EH (cell line): ENCODE measurements at places on chromosomes 2 and 18.
A peak's percentile ranks its signal among the peaks of the same experiment; 100 is the strongest.

DNA sequence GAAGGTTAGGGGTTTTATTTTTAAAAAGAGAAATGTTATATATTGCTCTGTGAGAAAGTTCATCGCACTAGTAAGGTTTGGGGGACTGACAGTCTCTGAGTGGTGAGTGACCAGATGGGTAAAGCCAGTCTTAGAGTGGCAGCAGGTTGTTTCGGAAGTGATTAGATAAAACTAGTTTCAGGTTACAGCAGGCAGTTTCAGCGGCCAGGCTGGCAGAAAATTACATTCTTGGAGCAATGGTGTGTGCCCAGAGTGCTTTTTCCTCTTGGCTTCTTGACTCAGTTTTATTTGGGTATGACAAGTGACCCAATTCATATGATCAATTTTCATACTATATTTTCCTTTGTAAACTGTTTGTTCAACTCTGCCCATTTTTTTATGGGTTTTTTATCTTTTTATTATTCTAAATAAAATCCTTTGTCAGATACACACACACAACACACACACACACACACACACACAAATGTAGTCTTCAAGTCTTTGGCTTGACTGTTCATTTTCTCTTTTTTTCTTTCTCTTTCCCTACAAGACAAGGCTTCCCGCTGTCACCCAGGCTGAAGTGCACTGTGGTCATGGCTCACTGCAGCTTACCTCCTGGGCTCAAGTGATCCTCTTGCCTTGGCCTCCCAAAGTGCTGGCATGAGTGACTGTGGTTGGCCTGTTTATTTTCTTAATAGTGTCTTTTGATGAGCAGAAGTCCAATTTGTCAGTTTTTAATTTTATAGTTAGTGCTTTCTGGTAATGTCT is 30.9 kb downstream of the RALBP1 start:
- peak; percentile 36 for DNase-seq

- DNase-seq, result no peak
Measured at GRCh38 chr2:170997893-170998597, 69.0 kb downstream of the GORASP2 start.

- peak; percentile 54 for DNase-seq
Measured at GRCh38 chr2:108534584-108535356, 500 bp downstream of the LIMS1 start.

DNA sequence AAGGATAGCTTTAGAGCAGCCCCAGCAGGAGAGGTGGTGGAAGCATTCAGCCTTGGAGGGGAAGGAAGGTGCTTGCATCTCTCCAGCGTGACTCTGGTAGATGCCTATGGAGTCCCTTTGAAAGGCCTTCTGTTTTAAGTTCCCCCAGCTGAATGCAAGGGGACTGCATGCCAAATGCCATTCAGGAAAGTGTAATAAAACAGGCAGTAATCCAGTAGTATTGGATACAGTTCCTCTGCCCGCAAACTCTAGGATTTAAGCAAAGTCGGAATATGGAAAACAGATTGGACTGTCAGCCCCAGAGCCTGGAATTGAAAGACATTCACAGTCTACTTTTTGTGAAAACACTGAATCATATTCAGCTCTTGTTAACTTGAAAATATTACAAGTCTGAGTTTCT is 125.2 kb upstream of the GAREM1 start:
- DNase-seq, result no peak

- DNase-seq, result no peak
Measured at GRCh38 chr2:140916410-140916809, 1214.4 kb downstream of the LRP1B start.

- DNase-seq, result no peak
Measured at GRCh38 chr2:73217826-73218225, 3.8 kb downstream of the SMYD5 start.

GRCh38 chr18:2792395-2792794 is 54.4 kb upstream of the EMILIN2 start:
- DNase-seq, result no peak

DNA sequence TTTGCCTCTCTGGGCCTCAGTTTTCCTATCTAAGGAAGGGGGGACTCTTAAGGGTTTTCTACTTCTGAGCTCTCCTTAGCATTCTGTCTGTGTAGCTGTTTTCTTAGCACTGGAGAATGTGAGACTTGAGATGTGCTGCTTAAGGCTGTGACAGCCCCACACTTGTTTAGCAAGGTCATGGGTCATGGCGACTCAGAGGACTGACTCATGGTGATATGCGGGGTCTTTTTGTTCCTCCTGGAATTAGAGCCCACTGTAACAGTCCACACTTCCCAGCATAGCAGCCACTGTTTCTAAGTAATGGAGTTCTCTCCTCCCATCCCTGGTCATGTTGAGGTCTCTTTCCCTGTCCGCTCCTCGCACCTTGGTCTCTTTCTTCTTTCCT is 4.1 kb upstream of the LPIN1 start:
- DNase-seq, result peak; percentile 42

GRCh38 chr18:68267583-68267982 is 447.3 kb downstream of the TMX3 start:
- peak; percentile 87 for DNase-seq

GRCh38 chr2:119216994-119217393 is 6.6 kb upstream of the STEAP3 start:
- no peak for DNase-seq

GRCh38 chr18:39600894-39601293 is 2035.3 kb upstream of the CELF4 start:
- no peak for DNase-seq

DNA sequence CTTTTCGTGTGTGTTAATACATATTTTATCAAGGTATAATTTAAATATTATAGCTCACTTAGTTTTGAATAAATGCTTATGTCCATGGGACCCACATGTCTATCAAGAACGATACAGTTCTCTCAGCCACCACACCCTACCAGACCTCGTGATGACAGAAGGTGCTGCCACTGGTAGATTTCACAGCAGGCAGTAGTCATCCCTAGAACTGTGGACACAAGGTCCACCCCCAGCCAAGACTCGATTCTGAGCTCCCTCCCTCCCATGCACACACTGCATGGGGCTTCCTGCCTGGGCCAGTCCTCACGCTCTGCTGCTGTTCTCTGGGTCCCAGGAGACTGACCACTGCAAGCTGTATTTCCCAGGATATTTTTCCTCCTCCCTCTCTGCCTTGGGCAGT is 26.5 kb upstream of the CREB1 start:
- DNase-seq, result peak; percentile 59

DNA sequence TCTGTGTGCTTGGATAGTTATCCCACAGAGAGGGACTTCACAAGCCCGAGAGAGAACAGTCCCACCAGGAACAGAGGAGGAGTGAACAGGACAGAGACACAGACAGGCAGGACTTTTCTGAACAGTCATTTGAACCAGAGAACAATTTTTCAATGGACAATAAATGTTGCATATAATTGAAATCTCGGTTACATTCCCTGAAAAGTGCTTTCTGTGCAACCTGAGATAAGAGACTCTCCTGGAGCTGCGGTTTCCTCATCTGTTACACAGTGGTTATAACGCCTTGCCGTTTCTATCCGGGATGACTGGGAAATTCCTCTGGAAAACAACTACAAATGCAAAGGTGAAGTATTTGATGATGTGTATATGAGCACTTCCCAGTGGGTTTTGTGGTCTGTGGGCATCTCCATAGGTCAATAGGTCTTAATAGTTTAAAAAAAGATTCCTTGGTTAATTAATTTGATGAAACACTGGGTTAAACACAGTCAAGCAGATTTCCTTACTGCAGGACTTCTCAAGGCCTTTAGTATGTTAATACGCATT is 87.2 kb upstream of the HPCAL1 start:
- no peak for DNase-seq

- DNase-seq, result no peak
Measured at GRCh38 chr2:154963511-154963910, 265.0 kb downstream of the KCNJ3 start.

DNA sequence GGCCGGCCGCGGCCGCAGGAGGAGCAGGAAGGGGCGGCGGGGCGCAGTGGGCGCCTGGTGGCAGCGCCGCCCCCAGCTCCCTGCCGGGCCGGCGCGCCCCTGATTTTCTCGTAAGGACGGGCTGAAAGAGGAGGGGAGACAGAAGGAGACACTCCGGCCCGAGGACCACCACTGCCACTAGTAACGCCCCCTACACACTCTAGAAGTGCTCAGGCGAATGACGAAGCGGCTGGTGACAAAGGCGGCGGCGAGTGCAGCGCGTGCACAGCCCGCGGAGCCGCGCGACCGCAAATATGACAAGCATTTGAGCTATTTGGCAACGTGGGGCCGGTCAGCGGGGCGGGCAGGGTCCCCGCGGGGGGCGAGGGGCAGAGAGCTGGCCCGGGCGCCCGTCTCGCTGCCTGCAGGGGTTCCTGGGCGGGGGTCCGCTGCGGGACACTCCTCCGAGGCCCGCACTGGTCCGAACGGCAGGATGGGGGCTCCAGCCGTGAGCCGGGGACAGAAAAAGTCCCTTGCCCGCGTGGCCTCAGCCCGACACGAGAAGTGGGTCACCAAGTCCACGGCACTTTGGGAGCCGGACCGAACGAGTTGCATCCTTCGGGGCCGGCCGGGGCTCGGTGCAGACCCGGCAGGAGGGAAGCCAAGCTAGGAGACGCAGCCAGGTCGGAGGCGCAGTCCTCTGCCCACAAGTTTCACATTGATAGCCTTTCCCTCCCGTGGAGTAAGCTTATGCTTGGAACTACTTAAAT is 524 bp upstream of the SERTAD2 start:
- peak; percentile 93 for DNase-seq

- DNase-seq, result no peak
Measured at GRCh38 chr18:77833807-77834206, 584.2 kb downstream of the GALR1 start.

GRCh38 chr18:7754725-7755181 is 187.6 kb downstream of the PTPRM start:
- peak; percentile 14 for DNase-seq

GRCh38 chr2:69253611-69254301 is 133.3 kb downstream of the GFPT1 start:
- peak; percentile 97 for DNase-seq

- DNase-seq, result no peak
Measured at GRCh38 chr2:219419331-219420197, 1.4 kb downstream of the DES start.

- DNase-seq, result peak; percentile 75
Measured at GRCh38 chr2:168639441-168639898, 163.0 kb upstream of the NOSTRIN start.

GRCh38 chr2:100923461-100924060 is 78.5 kb upstream of the RPL31 start:
- DNase-seq, result no peak

DNA sequence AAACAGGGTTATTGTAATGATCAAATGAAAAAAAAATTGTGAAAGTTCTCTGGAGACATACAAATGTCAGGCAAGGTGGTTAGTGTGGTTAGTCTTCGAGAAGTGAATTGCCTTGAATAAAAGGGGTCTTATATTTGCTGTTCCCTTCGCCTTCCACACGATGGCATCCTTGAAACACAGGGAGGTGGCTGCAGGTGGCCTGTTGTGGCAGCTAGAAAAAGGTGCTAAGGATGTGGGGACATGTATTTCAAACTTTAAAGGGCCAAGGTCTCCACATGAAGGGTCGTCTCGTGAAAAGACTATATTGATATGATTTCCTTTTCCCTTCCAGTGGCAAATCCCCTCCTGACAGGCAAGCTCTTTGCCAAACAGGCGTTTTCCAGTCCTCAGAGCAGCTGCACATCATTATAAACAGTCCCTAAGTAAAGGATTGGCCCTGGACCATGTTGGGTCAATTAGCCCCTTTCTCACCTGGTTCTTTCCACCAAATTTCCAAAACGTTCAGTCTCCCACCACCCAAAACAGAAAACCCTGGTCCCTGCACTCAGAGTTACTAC is 68.5 kb downstream of the COPS8 start:
- peak; percentile 70 for DNase-seq

DNA sequence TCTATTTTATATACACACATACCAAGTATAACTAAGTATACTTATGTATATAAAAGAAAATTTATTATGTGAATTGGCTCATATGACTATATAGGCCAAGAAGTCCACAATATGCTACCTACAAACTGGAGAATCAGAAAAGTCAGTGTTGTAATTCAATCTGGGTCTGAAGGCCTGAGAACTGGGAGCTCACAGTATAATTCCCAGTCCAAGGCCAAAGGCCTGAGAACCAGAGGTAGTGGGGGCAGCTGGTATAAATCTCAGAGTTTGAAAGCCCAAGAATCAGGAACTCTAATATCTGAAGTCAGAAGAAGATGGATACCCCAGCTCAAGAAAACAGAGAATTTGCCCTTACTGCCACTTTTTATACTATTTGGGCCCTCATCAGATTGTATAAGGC is 38.9 kb upstream of the TFPI start:
- DNase-seq, result no peak

DNA sequence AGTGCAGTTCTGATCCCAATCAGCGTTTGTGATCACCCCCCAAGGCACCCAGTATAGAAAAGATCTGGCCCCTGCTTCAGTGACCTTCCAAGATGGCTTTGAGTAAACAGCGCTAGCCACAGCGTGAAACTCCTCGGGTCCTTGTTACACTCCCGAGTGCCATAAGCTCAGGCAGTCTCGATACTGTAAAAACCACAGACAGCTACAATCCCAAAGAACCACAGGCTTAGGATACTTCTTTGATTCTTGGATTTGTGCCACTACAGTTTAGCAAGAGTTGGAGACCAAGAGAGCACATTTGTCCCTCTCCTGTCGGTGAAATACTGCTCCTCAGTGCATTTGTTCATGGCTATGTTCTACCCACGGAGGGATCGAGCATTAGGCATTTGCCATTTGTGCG is 352.5 kb upstream of the ZNF521 start:
- no peak for DNase-seq

GRCh38 chr2:172373766-172374165 is 53.6 kb upstream of the ITGA6 start:
- DNase-seq, result peak; percentile 27

DNA sequence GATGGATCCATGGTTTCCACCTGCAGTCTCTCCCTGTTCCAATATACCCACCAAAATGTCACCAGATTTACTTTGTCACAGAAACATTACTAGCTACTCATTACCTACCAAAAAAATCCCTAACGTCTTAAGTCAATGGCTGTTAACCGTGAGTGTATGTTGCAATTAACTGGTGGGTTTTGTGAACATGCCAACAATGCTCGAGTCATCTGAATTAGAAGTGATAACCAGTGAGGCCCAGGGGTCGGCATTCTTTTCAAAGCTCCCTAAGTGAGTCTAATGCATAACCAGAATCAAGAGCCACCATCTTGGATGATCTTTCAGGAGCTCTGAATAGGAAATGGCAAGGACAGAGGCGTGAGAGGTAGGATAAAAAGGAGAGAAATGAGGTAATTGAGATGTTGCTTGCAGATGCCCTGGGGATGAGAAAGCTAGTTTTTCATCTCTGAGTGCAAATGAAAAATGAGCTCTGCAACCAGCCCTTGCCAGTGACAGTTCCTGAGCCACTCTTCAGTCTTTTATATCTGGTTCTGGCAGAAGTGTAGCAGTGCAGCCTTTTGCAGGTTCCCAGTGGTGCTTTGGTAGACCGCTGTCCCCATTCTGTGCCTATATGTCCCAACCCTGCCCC is 130.0 kb upstream of the RND3 start:
- peak; percentile 34 for DNase-seq

- no peak for DNase-seq
Measured at GRCh38 chr2:97936199-97936598, 59.5 kb downstream of the TMEM131 start.

GRCh38 chr18:69956665-69957620 is 9.3 kb upstream of the CD226 start:
- no peak for DNase-seq
